ENCODE measurements at places on chromosomes 7 and 10.

DNA sequence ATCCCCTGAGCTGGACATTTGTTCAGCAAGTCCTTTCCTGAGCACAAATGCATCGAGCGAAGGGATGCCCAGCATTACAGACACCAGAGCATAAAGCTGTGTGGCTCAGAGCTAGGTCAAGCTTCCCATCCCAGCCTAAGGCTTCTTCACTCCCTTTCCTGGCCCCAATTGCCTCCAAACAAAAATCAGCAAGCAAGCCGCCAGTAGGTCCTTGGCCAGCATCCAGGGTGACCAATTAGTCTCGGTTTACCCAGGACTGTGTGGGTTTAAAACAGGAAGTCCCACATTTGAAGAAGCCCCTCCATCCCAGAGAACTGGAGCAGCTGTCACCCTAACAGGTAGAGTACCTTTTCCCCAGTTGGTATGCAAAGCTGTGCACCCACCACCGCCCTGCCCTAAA lies 51.2 kb downstream of the PRKAG2 start:
- peak; percentile 49 for DNase-seq

GRCh38 chr7:151735186-151735850 lies 141.6 kb downstream of the PRKAG2 start:
- no peak for DNase-seq

DNA sequence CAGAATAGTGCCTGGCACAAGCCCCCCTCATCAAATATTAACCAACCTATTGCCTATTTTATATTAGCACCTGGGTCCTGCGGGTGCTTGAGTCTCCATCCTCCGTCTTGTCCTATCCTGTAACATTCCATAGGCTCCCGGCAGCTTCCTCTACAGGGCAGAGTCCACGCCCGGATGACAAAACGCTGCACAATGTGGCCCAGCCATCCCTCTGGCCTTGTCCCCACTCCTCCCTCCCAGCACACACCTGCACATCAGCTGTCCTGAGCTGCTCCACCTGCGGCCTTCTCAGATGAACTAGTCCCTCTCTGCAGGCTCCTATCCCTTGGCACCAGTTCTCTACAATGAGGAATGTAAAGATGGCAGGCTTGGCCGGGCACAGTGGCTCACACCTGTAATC lies 153.5 kb upstream of the PDE1C start:
- no peak for DNase-seq

DNA sequence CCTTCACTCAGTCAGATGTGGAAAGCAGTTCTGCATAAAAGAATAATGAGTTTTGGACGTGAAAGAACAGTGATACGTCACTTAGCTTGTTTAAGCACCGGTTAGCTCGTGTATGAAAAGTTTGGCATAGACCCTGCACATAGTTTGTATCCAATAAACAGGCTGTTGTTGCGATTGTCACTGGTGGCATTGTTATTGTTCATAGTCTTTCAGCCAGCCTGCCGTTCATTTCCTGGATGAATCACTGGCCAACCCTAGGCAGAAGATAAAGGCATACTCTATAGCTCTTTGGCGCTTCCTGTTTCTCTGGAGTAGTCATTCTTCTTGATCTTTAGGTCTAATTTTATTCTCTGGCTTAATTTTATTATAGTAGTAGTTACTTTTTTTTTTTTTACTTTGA lies 57.8 kb upstream of the ANKRD30A start:
- DNase-seq, result no peak

GRCh38 chr7:734214-734613 lies 7.1 kb upstream of the PRKAR1B start:
- DNase-seq, result no peak

DNA sequence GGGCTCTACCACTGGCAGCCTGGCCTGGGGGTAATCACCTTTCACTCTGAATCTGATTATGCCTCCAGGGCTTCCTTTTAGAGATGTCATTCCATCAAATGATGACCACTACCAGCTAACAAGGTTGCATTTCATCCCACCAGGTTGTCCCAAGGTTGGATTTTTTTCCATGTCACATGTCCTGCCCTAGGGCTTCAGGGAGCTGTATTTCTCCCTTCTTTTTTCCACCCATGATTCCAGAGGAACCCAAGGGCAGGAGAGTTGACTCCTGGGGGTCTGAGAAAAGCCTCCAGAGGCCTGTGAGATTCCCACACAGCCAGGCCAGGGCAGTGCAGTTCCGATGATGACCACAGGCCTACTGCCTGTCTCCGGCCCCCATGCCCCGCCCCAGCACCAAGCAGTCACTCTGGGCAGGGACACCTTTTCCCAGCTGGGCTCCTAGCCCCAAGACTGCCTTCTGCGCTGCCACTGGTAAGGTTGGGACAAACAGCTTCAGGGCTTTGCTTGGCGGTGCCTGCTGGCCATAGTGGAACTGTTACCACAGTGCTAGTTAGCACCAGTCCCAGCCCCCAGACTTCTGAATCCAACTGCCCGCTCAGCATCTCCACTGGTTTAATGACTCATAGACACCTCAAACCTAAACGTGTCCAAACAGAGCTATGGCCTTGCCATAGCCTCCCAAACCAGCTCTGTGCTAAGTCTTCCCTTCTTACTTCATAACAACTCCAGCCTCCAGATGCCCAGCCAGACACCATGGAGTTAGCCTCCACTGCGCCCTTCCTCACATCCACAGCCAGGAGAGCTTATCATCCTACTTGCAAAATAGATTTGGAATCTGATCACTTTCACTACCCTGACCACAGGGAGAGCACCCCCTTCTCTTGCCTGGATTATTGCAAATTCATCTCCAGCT lies 133.7 kb downstream of the ARHGAP22 start:
- no peak for DNase-seq

- no peak for DNase-seq
Observed at GRCh38 chr10:132106431-132106830, 40.7 kb downstream of the JAKMIP3 start.

DNA sequence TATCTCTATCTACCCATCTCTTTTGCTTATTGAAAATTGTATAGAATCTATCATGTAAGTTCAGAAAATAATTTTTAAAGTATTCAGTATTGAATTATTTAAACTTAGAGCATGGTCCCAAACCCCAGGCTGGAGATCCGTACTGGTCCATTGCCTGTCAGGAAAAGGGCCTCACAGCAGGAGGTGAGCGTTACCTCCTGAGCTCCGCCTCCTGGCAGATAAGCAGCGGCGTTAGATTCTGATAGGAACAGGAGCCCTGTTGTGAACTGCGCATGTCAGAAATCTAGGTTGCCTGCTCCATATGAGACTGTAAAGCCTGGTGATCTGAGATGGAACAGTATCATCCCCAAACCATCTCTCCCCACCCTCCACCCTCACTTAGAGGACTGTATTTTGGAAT lies 266.0 kb upstream of the CNTNAP2 start:
- DNase-seq, result no peak

DNA sequence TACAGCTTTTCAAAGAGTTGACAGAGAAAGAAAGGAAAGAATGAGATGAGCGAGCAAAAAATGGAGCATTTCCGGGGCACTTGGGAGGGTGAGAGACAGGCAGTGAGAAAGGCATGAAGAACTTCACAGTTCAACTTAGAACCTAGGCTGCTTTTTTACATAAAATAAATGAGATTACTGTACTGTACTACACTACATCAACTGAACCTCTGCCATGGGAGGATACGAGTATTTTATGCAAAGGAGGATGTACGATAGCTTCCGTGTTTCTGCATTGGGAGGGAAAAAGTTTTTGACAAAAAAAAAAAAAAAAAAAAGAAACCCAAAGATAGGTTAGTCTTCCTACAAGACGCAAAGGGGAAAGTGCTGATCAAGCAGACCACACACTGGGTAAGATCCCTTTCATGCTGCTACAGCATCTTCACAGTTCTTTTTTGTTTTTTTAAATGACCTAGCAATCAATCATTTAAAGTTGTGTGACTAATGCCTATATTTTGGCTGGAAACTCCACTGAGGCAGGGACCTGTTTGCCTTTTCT lies 88.0 kb downstream of the RAPGEF5 start:
- no peak for DNase-seq

- no peak for DNase-seq
Observed at GRCh38 chr10:91465261-91465660, 55.1 kb downstream of the HECTD2 start.

DNA sequence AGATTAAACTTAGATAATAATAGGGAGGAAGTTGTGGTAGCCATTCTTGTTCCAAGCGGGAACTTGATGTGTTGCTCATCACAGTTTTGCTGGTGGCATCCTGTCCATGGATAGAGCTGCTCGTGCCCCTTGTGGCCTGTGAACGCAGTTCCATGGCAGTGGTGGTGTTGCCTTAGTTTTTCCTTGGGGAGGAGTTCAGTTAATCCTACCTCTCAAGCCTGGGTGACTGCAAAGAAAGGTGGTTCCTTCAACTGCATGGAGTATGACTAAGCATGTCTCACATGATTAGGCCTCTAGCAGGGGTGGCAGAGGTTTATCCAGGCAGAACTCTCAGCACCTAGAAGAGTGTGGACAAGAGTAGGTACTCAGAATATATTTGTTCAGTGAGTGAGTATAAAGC lies 99.7 kb downstream of the MAPK8 start:
- no peak for DNase-seq

DNA sequence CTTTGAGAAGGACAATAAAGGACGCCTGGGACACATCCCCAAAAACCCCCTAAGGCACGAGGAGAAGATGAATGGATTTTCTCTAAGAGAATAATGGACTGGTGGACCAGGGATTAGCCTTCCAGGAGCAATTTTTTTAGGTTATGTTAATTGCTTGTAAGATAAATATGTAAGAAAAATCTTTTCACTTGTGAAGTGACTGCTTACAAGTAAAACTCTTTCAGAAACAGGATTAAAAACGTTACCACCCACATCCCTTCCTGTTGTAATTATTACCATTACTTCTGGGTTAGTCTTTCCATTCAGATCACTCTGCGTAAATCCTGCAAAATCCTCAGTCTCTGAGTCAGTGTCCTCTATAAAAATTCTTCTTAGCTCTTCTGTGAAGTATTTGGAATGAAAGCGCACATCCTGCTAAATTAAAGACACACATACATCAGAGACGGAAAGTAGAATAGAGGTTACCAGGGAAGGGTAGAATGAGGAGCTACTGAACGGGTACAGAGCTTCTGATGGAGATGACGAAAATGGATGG lies 34.3 kb downstream of the CDCA7L start:
- no peak for DNase-seq

DNA sequence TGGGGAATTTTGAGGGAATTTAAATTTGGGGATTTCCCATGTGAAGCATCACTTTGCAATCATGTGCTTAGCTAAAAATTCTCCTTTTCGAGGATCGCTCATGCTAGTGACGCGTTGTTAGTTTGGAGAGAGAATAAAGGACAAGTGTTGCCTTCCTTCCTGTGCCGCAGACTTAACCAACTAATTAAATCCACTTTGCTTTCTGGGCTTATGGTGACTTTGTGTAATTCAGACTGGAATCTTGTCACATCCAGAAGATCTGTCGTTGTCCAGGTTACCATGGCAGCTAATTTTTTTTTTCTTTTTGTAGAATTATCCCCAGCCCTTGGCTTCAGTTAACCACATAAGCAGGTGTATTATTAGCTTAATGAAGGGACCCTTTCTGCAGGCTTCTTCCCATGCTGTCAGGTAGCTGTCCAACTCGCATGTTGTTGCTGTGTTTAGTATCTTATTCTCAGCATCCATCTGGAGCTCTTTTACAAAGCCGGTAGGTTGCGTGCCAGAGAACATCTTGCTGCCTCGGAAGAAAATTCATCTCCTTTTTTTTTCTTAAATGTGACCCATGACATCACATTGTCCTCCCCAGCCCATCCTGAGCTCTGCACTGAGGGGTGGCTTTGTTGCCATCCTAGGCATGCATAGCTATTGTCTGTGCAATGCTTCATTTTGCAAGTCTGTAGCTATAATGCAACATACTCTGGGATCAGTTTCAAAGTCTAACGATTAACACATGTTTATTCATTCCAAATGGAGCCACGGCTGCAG lies 47.2 kb upstream of the NRP1 start:
- DNase-seq, result no peak

DNA sequence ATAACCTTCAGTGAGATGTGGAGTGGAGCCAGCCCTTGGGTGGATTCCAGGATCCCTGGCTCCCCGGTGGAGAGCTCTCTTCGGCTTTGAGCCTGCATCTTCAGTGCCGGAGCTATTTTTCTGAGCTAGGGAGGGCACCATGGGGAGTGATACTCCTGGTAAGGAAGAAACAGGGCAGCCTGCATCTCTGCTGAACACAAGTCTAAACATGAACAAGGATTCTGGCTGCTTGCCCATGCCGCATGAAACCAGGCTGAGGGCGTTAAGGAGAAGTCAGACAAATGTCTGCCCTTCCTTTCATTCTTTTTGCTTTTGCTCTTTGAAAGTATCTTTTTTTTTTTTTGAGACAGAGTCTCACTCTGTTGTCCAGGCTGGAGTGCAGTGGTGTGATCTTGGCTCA lies 60.4 kb downstream of the EVX1 start:
- DNase-seq, result peak; percentile 8

DNA sequence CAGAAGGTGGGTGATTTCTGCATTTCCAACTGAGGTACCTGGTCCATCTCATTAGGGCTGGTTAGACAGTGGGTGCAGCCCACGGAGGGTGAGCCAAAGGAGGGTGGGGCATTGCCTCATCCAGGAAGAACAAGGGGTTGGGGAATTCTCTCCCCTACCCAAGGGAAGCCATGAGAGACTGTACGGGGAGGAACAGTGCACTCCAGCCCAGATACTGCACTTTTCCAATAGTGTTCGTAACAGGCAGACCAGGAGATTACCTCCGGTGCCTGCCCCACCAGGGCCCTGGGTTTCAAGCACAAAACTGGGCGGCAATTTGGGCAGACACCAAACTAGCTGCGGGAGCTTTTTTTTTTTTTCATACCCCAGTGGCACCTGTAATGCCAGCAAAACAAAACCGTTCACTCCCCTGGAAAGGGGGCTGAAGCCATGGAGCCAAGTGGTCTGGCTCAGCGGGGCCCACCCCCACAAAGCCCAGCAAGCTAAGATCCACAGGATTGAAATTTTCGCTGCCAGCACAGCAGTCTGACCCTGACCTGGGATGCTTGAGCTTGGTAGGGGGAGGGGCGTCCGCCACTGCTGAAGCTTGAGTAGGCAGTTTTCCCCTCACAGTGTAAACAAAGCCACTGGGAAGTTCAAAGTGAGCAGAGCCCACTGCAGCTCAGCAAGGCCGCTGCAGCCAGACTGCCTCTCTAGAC lies 31.2 kb downstream of the ARMC10 start:
- no peak for DNase-seq

DNA sequence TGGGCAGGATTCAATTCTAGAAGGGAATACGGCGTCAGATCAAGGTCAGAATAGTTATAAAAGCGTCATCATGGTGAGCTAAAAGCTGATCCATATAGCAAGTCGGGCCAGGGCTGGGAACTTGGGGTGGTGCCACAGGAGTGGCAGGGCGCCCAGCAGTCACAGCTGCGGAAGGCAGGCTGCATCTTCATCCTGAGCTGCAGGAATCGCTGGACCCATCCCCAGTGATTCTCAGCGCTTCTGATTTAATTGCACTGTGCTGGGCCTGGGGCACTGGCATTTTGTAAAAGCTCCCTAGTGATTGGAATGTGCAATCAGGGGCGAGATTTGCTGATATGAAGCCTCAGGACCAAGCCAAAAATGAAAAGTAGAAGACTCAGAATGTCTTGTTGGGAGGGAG lies 135.3 kb downstream of the CTTNBP2 start:
- no peak for DNase-seq
